ENCODE measurements at places on chromosomes 1 and 21.

- DNase-seq: no peak
Measured at GRCh38 chr1:172827301-172827700, 168.4 kb downstream of the FASLG start.

- DNase-seq: no peak
Measured at GRCh38 chr1:159983681-159984080, 29.6 kb upstream of the SLAMF9 start.

- no peak for DNase-seq
Measured at GRCh38 chr1:18118491-18118890, 10.9 kb downstream of the IGSF21 start.

DNA sequence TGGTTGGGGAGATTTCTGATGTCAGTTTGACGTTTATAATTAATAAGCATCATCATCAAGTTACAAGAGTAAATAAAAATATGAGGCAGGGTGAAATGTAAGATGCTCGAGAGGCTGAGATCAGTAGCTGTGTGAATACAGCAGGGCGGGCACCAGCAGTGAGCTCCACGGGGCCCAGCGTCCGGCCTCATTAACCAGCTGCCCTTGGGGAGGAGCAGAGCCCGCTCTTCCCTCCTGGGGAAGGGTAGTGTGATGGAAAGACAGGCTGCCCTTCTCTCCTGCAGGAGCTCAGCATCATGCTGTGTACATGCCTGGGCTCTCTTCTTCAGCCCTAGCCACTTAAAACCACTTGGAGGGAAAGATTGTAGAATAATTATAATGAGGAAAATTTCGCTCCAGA, 23.4 kb downstream of the PDE9A start:
- DNase-seq: no peak

GRCh38 chr1:225508538-225509375, 80.9 kb upstream of the LBR start:
- no peak for DNase-seq

DNA sequence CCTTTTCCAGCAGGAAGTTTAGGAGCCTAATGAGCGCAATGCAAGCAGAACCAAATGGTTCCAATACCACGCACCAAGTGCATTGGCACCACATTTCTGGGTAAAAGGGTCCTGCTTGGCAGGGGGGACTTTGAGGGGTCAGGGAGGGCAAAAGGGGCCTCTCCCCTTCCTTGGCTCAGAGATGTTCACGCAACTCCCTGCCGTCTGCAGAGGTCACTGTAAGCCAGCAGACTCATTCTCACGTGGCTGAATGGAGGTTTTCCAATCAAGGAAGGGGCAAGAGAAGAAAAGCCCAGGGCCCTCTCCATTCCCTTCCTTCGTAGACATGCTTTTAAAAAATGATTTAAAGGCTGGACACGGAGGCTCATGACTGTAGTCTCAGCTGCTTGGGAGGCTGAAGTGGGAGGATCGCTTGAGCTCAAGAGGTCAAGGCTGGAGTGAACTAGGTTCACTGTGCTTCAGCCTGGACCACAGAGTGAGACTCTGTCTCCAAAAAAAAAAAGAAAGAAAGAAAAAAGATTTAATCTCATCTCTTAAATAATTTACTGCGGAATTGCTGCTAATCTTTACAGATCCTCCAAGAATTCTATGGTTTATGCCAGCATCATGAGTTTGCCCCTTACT, 80.3 kb downstream of the RUNX3 start:
- no peak for DNase-seq

DNA sequence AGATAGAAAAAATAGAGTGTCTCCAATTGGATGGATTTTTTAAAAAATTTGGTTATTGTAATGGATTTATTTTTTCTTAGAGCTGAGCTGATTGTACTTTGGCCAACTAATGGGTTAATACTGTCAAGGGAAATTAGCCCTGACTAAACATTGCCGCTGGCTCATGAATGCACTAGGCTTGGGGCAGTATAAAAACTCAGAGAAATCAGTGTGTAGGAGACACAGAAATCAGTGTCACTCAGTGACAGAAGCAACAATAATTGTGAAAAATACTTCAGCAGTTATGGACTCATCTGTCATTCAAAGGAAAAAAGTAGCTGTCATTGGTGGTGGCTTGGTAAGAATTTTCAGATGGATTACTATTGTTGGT, at the start of gene KMO:
Gene KMO, plus strand, starts transcription at position 217 of the 370 bp plus-strand sequence. Its CDS starts 67 bp downstream, at position 284.
- DNase-seq: no peak

GRCh38 chr1:39081271-39082009, 55.3 kb downstream of the NDUFS5 start:
- DNase-seq: no peak

GRCh38 chr1:47616906-47617305, 179.1 kb downstream of the FOXD2 start:
- no peak for DNase-seq

DNA sequence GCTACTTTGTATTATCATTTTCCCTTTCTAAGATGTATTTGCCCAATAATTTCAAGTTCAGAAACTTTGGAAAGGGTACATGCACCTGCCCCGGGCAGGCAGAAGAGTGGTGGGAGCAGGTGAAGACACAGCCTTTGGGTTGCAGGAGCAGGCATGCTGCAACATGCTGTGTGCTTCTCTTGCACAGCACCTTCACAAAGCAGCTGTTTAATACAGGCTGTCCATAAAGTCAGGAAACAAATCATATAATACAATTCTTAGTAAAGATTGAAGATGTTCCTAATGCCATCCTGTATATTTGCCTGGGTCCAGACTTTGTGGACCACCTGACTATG, 182.9 kb downstream of the ZNF281 start:
- DNase-seq: no peak

DNA sequence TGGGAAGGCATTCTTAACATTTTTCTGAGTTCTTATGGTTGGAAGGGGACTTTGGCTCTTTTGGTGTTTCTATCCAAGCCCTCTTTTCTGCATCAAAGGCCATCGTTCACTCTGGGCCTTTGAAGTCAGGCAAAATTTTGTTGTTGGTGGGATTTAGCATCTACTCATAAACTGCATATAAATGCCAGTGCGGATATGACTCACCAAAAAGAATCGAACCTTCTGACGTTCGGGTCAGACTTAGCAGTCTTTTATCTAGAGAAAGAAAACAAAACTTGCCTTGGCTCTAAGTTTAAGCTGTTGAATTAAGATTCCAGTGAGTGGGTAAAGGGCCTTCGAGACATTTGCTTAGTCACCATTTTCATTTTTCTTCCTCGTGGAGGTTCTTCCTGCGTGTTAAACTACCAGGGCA, 51.4 kb downstream of the EVA1C start:
- DNase-seq: no peak

GRCh38 chr1:15411593-15412137, 2.0 kb downstream of the EFHD2 start:
- no peak for DNase-seq

Measured in T-helper 17 cell (primary cell).